ENCODE measurements at places on chromosomes 6 and 20.
A peak's percentile ranks its signal among the peaks of the same experiment; 100 is the strongest.

GRCh38 chr6:81547149-81547548 is 205.3 kb downstream of the TENT5A start:
- DNase-seq: no peak

DNA sequence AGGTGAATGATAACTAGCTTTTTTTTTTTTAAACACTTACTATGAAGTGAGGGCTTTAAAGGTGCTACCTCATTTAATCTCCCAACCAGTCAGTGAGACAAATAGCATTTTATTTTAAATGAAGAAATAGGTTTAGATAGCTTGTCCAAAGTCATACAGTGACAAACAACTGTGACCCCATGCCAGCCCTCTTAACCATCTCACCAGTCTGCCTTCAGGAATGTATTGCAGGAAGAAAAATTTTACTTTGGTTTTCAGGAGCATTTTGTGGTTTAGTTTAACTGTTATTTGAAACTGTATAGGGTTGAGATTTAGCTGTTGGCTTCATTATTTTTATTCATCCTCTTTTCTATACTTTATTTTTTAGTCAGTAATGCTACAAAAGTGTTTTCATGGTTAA is 18.6 kb downstream of the DSE start:
- DNase-seq: no peak

DNA sequence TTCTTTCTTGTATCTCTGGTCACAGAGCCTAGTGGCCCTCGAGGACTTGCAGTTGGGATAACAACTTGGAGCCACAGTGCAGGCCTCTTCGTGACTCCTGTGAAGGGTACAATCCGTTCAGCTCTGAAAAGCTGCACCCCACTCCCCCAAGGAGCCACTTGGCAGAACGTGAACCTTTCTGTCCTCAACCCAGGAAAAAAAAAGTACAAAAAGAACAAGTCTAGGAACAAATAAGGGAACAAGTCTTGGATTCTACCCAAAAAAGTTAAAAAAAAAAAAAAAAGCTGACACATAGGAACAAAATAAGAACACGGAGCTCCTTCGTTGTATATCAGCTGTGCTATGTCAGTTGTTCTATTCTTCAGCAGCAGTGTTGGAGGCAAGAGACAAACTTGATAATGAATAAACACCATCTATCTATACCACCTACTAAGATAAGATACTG is 77.9 kb upstream of the TULP1 start:
- no peak for DNase-seq

DNA sequence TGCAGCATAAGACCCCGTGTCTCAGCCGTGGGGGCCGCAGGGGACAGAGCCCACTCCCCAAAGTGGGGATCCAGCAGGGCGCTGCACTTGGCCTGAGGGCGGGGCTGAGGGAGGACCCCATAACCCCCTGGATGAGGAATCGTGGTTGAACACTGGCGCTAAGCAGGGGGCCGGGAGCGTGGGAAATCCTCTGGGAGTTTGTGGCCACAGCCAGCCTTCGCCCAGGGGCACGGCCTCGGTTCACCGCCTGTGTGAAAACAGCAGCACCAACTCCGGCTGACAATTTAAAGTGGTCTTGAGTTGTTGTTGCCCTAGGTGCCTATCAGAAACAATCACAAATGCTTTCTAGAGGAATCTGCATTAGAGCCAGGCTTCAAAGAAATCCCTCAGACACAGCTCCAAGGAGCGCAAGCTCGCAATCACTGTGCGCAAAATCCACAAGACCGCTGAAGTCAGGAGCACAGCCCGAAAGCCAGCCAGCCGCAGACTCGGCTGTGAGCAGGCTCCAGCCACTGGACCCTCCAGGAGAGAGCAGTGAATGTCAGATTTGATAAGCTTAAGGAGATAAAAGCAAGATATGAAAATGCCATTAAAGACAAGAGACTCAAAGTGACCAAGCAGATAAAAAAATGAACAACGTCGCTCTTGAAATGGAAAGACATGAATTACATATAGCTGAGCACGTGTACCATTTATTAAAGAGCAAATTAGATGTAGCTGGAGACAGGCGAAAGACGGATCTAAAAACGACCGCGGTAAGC is 10.9 kb upstream of the RPS6KA2 start:
- DNase-seq: no peak

DNA sequence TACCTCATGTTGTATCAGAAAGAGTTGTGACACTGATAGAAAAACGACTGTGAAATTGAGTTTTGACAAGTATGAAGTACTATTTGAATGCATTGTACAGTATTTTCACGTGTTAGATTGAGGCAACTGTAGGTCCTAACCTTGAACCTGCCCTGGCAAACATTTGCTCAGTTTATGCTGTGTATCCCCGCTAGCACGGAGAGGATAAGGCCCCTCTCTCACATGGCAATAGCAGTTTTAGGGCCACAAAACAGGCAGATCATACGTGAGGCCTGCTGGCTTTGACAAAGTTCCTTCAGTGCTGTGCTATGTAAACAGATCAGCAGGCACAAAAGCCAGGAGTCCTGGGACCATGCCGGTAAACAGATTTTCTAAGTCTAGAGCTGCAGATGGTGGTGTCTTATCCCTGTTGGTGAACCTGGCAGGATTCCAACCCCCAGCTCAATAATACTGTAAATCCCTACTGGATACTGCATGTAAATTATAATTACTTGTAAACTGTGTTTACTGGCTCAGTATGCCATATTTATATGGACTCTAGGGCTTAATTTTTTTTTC is 23.8 kb upstream of the FAM217A start:
- DNase-seq: no peak

DNA sequence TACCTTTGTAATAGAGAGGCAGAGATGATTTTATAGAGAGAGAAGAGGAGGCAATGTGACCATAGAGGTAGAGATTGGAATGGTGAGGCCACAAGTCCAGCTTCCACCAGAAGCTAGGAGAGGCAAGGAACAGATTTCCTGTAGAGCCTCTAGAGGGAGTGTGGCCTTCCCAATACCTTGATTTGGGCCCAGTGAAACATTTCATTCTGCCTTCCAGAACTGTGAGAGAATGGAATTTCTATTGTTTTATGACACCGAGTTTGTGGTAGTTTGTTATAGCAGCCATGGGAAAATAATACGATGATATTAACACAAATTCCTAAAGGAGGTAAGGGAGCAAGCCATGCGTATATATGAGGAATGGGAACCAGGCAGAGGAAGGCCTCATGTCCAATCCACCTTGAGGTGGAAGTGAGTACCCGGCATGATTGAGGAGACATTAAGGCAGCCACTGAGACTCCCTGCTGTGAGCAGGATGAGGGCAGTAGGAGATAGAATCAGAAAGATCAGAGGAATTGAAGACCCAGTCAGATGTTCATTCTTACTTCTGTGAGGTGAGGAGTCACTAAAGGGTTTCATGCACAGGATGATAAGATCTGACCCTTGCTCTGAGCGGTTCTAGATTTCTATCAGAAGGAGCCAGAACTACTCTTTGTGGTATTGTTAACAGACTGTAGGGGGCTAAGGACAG is 636.3 kb upstream of the IMPG1 start:
- DNase-seq: no peak

GRCh38 chr6:147872002-147872401 is 363.5 kb downstream of the SAMD5 start:
- DNase-seq: no peak

DNA sequence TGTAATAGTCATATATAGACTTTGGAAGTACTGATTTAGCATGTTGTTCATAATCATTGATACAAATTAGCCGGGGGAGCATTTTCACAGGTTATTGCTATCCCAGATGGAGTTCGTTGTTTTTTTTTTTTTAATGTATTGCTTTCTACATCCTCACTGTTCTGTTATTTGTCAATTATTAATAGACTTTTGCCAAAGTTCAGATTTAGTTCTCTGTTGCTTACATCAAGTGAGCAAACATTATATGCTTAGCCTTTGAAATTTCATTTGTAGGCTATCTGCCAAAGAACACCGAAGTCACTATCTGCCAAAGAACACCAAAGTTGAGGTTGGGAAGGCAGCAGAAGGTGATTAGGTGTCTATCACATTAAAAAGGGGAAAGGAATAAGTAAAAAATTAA is at the start of gene HAO1:
TSS of gene HAO1 (minus strand) at position 118 of the 400 bp plus-strand sequence. CDS start at position 82, 36 bp downstream.
- no peak for DNase-seq

DNA sequence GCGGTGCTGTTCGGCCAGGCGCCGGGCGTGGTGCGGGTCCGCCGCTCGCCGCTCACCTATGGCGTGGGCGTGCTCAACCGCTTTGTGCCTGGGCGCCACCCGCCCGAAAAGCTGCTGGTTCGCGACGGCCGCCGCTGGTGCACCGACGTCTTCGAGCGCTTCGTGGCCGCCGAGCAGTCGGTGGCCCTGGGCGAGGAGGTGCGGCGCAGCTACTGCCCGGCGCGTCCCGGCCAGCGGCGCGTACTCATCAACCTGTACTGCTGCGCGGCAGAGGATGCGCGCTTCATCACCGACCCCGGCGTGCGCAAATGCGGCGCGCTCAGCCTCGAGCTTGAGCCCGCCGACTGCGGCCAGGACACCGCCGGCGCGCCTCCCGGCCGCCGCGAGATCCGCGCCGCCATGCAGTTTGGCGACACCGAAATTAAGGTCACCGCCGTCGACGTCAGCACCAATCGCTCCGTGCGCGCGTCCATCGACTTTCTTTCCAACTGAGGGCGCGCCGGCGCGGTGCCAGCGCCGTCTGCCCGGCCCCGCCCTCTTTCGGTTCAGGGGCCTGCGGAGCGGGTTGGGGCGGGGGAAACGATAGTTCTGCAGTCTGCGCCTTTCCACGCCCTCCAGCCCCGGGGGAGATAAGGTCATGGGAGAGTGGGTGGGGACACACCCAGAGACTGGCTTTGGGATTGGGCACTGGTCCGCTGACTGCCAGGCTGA is 15.7 kb downstream of the ADISSP start:
- peak; percentile 15 for DNase-seq

DNA sequence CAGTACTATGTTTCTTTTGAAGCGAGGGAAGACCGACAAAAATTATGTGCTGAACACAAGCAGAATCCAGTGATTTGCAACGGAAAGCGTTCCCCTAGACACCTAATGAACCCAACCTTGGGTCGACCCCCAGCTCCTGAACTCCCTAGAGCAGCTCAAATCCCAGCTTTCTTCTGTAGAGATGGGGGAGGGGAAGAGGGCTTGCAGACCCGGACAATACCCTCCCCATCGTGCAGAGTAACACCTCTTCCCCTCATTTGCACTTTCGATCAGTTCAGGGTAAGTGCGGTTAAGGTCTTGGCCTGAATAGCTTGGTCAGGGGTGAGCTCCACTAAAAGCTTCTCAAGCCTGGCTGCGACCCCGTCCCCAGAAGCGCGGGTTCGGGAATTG is 404 bp downstream of the CEP162 start:
- DNase-seq: no peak

DNA sequence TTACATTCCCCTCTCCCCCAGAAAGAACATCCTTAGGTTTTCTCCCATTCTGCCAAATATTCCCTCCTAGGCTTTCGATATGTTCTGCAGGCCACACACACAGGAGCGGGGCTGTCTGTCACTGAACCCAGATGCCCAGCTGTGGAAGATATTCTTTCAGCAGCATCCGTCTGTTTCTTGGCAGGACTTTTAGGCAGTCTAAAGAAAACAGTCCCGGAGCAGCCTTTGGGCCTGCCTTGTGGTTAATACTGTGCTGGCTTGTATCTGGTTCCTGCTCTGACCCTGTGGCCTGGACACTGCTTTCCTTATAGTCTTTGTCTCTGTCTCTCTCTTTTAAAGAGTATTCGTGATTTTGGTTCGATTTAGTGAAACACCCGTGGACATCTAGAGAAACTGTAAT is 94.6 kb upstream of the SUPT3H start:
- no peak for DNase-seq

DNA sequence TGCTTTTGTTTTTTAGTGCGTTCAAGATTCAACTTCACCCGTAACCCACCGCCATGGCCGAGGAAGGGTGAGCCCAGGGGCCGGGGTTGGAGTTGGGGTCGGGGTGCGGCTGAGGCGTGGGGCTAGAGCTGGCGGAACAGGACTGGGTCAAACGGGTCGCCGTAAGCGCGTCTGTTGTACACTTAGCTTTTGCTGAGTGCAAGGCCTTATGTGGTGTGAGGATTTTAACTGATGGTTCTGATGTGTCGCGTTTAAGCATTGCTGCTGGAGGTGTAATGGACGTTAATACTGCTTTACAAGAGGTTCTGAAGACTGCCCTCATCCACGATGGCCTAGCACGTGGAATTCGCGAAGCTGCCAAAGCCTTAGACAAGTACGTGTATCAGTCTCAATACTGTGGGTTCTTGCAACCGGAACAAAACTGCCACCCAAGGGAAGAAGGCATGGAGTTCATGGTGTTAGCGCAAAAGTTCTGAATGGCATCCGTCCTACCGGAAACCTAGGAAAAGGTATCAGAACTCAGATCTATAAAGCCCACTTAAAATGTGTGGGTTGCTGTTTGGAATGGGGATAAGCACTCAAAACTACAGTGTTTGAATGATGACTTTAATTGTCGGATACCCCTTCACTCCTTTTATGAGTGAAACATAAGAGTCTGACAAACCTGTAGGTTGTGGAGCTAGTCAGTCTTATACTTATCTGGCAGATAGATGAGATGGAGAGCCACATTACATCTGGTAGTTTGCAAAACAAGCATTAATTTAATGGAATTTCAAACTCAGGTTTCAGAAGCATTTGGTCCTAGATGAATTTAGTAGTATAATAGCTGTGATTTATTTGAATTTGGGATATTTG is 574 bp downstream of the RPS12 start:
- no peak for DNase-seq

DNA sequence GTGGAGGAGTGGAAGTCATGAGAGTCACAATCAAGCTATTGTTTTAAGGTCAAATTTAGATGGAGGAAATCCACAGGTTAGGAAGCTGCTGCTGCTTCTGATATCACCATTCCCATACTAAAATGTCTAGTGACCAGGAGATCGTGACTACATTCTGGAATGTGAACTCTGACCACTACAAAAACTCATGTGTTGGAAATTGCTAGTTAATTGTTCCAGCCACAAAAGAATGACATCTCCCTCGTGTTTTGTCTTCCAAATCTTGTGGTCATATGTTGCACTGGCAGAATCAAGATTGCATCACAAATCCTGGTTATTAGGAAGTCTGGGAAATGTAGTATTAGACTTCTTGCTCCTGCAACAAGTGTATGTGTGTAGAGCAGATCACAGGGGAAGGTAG is 441.9 kb downstream of the CD109 start:
- DNase-seq: no peak

- no peak for DNase-seq
These were observed at the start of gene KCNQ5 for GRCh38 chr6:72621291-72622093. Gene KCNQ5, plus strand, starts transcription at chr6:72622064.

Data from CD4-positive, alpha-beta T cell treated with Interleukin-6 at 100 ng/mL for 8 hours (primary cell).